Smooth muscle cell of the pulmonary artery (primary cell): ENCODE measurements at places on chromosomes 5 and 9. TPM values are rescaled to one million over a fixed set of nuclear protein-coding genes. Genes with fewer than 3 reads are reported as not detected.

UGT3A2 gene
- total RNA-seq, result not detected in 2 replicates

ZNF883 gene
- 3.2 and 3.3 TPM in 2 replicates for total RNA-seq

GTF2H2 gene
- total RNA-seq, result 5.7 and 11.4 TPM in 2 replicates

TRIM7 gene
- 1.2 and 3.2 TPM in 2 replicates for total RNA-seq

SPINK7 gene
- not detected in 2 replicates for total RNA-seq

TRAF2 gene
- total RNA-seq, result 14.4 and 18.5 TPM in 2 replicates

BAAT gene
- total RNA-seq, result 0.07 TPM in 1 of 2 replicates, not detected in the other

ACOT12 gene
- 0.07 and 1.1 TPM in 2 replicates for total RNA-seq

ELOVL7 gene
- 0.07 TPM in 1 of 2 replicates, not detected in the other for total RNA-seq

SCGB3A2 gene
- not detected in 2 replicates for total RNA-seq

OR13C2 gene
- 0.20 TPM in 1 of 2 replicates, not detected in the other for total RNA-seq

C5orf46 gene
- total RNA-seq, result 12.3 and 16.7 TPM in 2 replicates

CATSPER3 gene
- 0.10 and 0.13 TPM in 2 replicates for total RNA-seq

TMEM174 gene
- not detected in 2 replicates for total RNA-seq

ESM1 gene
- 54.3 and 370 TPM in 2 replicates for total RNA-seq

TRIM36 gene
- total RNA-seq, result 0.13 TPM in 2 replicates

AHRR gene
- 18.0 and 45.2 TPM in 2 replicates for total RNA-seq

ASS1 gene
- total RNA-seq, result 86.8 and 138 TPM in 2 replicates
